ENCODE measurements at places on chromosomes 7 and 10.

DNA sequence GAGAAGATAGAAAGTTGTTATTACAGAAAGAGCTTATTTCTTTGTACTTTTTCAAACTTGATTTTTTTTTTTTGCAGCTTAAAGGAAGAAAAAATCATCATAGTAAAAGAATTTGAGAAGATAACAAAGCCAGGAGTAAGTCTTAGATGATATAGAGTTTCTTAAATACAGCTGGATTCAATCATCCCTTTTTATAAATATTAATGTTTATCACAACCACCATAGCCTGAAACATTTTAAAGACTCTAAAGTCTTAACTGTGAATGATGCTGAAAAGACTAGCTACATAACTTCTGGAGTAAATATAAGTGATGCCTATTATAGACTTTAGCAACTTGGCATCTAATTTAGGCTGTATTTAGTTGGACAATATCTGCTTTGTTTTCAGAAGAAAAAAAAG is 54.8 kb upstream of the FGL2 start:
- no peak for DNase-seq

DNA sequence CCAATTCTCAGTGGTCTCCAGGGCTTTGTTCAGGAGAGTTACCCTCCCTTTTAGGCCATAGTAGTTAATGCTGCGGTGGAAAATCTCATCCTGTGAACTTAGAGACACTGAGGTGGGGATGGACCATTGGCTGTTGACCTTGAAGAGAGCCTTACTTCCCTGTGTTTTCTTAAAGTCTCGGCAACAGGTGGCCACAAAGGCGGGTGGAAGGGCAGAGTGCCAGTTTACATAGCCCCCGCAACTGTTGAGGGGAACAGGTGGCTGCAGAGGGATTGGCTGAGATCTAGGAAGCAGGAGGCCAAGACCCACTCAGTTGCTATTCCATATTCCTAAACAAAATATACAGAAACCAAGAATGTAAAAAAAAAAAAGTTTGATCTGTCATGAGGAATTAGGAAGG is 160.6 kb downstream of the ST7 start:
- DNase-seq = no peak

- no peak for DNase-seq
These were observed 757.3 kb downstream of the TYW1 start for GRCh38 chr7:67753891-67754290.

GRCh38 chr10:11668847-11669610 is 57.6 kb upstream of the USP6NL start:
- no peak for DNase-seq

GRCh38 chr7:139893999-139894398 is 64.9 kb downstream of the TBXAS1 start:
- DNase-seq = no peak

DNA sequence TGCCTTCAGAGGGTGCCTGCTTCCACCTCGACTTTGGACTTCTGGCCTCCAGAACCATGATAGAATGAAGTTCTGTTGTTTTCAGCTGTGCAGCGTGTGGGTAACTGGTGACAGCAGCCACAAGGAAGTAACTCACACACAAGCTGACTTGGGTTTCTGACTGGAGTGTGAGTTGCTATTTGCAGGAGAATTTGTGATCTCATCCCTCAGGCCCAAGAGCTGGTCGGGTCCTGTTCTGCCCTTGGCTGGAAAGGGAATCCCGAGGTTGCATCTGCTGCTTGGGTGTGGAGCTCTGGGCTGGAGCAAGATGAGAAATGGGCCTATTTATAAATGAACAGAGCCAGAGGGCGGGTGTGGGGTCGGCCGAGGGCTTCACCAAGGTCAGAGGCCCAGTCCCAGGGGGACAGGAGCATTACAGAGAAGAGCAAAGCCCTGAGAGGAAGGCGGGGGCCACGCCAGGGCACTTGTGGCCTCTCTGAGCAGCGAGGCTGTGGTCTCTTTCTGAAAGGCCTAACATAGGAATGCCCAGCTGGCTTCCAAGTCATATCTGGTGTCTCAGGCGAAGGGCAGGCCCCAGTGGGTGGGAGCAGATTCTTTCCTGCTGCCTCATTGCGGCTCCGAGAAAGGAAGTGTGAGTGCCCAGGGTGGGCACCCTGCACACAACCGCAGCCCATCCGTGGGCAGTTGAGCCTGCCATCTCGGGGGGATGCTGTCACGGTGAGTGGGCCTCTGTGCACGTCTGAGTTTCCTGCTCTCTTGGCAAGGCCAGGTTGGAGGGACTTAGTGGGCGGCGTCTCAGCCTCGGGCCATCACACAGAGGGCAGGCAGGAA is 26.5 kb upstream of the C10orf71 start:
- DNase-seq = no peak

DNA sequence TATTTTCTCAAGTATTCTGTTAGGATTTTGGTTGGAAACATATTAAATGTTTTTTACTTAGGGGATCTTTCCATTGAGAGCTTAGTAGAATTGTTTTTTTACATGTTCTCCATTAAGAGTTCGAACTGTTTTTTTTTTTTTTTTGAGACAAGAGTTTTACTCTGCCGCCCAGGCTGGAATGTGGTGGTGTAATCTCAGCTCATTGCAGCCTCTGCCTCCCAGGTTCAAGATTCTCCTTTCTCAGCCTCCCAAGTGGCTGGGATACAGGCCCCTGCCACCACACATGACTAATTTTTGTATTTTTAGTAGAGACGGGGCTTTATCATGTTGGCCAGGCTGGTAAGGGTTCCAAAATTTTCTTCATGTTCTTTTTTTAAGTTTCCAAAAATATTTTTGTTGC is 33.2 kb downstream of the MPLKIP start:
- DNase-seq = no peak

GRCh38 chr10:14486777-14487487 is 156.2 kb upstream of the FRMD4A start:
- no peak for DNase-seq

- no peak for DNase-seq
These were observed 146.7 kb upstream of the PFKP start for GRCh38 chr10:2920637-2921036.

- no peak for DNase-seq
These were observed 110.8 kb upstream of the PTN start for GRCh38 chr7:137454246-137454724.

- DNase-seq = no peak
These were observed 130.9 kb downstream of the SEMA3D start for GRCh38 chr7:85055906-85056305.

- DNase-seq = no peak
These were observed 43.4 kb upstream of the PRSS58 start for GRCh38 chr7:142301299-142301698.

DNA sequence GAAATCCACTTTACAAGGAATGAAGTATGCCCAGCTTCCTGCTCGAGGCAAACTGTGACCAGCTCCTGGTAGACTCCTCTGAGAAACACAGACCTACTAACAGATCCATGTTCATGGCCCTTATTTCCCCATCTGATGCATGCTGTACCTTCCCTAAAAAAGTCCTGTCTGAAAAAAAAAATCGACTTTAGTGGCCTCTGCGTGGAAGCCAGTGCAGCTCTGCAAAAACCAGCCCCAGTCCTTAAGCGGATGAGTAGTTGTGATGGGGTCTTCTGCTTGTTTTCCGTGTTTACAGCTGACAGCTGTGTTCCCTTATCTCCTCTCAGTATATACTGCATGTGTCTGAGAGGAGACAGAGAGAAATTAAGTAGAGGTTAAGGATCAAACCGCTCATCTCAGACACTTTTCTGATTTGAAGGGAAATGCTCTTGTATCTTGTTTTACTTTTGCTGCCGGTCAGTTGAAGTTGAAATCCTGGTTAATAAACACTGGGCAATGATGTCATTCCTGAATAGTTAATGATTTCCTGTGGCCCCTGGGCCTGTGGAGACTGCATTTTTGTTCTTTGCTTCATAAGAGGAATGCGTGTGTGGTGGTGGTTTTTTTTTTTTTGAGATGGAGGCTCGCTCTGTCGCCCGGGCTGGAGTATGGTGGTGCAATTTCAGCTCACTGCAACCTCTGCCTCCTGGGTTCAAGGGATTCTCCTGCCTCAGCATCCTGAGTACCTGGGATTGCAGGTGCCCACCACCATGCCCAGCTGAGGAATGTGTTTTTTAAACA is 67.6 kb downstream of the DOCK1 start:
- DNase-seq = no peak

DNA sequence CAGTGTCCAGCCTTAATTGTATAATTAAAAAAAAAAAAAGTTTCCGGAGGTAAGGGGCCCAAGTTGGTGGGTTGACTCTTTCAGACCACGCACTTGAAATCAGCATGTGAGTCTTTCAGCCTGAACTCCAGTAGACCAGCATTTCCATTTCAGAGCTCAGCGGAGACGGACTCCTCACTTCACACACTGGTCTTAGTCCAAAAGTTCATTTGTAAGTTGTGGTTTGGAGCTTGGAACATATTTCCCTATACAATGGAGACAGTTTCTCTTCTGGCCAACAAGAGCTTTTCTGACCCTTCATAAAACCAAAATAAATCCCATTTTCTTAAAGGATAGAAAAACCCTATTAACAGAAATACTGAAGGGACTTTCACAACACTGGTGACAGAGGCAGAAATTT is 41.0 kb downstream of the ATXN7L1 start:
- no peak for DNase-seq

DNA sequence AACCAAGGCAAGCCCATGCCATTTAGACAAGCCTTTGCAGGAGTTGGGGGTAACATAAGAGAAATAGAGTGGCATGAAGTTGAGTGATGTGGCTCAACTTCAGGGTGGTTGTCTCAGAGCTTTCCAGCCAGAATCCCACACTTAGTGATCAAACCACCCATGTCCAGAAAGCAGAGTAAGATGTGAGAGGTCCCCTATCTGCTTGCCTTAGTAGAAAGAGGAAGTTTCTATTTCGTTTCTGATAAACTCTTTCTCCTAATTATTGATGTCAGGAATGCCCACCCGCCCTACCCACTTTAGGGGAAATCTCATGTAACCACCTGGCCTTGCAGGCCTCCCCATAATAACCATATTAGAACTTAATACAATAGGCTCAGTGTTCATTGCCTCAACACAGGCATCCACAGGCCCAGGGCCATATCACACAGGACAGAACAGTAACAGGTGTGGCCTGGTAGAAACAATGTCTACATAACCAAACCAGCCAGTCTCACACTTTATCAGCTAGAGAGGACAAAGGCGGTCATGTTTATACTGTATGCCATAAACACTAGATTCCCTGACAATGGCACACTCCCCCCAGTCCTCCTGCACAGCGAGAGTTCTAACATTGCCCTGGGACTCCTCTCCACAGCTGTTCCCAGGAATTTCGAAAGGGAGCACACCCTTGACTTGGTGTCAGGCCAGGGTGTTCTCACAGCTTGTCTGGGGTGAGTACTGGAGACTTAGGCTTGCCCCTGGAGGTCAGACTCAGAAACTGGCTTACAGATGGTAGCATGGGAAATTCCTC is 364.4 kb downstream of the CXCL12 start:
- DNase-seq = no peak

GRCh38 chr10:44399659-44400451 is 15.0 kb upstream of the CXCL12 start:
- no peak for DNase-seq

DNA sequence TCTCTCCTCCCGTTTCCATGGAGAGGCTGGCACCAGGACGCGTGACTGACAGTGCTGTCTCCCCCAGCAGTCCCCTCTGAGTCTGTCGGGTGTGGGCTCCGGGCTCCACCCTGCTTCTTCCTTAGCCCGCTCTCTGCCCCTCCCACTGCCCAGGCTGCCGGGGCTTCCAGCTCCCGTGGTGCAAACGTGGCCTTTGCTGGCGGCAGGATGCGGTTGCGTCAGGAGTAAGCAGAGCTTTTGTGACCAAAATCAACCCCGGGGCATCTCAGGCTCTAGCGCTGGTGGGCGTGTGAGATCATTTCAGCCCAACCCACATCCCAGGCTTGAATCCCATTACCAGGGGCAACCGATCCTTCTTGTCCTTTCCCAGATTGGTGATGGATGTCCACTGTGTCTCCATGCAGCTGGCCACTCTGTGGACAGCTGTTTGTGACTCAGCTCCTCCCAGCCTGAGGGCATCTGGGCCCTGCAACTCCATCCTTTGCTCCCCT is 28.2 kb downstream of the PTPRE start:
- no peak for DNase-seq

- no peak for DNase-seq
These were observed 199.3 kb downstream of the FRMD4A start for GRCh38 chr10:14131261-14131960.

GRCh38 chr7:132076301-132077035 is 499.8 kb downstream of the PLXNA4 start:
- DNase-seq = no peak

- DNase-seq = no peak
These were observed 16.4 kb downstream of the PDAP1 start for GRCh38 chr7:99392046-99392445.

GRCh38 chr10:43322769-43323168 is 48.7 kb upstream of the FXYD4 start:
- peak; percentile 72 for DNase-seq

- no peak for DNase-seq
These were observed 257.4 kb downstream of the KCNMA1 start for GRCh38 chr10:77380191-77380590.

DNA sequence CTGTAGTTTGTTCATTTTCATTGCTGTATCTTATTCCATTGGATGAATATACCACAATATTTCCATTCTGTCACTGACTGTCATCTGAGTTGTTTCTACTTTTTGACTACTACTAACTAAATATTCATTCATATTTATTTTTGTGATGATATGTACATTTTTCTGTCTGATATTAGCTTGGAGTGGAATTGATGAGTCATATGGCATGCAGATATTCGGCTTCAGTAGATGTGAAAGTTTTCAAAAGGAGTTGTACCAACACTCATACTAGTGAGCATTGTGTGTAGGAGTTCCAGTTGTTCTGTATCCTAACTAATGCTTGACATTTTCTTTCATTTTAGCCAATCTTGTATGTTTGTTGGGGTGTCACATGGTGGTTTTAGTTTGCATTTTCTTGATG is 7.7 kb downstream of the RUNDC3B start:
- no peak for DNase-seq

- no peak for DNase-seq
These were observed 40.4 kb downstream of the CREB3L2 start for GRCh38 chr7:137961200-137962177.

DNA sequence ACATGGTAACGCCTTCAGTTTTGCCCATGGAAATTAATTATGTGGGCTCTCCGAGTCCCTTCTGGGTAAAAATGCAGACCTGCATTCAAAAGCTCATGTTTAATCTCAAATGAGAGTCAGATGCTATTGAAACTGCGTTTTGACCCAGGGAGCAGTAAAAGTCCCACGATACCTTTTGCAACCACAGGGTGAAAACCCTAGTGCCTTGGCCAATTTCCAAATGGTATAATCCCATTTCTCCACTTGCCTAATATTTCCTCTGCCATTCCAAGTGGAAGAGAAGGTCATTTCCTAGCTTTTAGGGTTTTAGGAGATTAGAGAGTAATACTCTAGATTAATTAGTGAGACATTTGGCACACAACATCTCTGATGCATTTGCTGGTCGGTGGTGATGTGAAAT is 132.5 kb downstream of the NRP1 start:
- no peak for DNase-seq

DNA sequence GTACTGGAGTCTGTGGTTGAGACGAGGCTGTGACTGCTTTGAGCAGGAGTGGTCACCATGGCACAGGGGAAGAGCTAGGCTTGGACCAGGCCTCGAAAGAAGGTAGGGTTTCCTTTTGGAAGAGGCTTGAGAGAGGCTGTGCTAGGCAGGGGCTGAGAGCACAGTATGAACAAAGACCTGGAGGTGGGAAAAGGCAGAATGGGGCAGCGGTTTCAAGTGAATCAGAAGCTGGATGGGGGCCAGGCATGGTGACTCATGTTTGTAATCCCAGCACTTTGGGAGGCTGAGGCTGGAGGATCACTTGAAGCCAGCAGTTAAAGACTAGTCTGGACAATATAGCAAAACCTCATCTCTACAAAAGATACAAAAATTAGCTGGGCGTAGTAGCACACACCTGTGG is 65.9 kb downstream of the CLIP2 start:
- DNase-seq = no peak
